Suppressor macrophage treated with lipopolysaccharide for 4 hours (primary cell): ENCODE measurements at places on chromosomes 13 and 19.
A peak's percentile ranks its signal among the peaks of the same experiment; 100 is the strongest.

GRCh38 chr19:55492362-55492944 is 4.2 kb downstream of the SSC5D start:
- no peak for DNase-seq

DNA sequence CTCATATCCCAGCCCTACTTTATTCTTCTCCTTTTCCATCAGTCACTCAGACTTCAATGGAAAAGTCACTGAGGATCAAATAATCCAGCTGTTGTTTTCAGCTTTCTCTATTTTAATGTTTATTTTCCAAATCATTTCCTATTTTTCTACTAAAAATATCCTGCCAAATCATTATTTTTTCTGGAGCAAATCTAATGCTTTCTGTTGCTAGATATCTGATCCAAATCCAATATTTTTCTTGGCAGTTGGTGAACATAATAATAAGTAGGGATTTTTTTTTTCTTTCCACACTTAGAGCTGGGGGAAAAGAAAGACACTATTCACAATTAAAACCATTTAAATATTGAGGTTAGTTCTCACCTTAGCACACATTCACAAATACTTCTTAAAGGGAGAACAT is 656.1 kb downstream of the DACH1 start:
- no peak for DNase-seq

GRCh38 chr13:83184150-83184475 is 698.2 kb downstream of the SLITRK1 start:
- no peak for DNase-seq

DNA sequence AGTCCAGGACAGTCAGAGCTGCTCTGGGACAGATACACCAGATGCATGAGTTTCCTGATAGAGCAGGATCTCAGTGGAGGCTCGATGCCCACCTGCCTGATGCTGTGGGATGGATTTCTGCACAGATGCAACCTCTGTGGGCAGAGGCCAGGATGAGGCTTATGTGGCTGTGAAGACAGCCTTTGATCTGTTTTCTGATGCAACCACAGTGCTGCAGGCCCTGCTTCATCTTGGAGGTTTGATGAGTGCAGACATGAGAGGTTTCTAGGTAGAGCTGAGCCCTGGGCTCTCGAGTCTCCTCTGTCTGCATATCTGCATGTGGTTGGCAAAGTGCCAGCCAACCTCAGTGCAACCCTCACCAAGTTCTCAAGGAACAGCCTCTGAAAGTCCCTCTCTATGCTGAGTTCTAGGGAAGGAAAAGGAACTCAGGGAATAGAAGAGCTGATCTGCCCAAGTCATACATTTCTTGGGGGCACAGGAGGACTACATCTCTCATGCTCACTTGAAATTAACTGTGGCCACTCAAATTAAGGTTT is 23.1 kb upstream of the TSHZ3 start:
- DNase-seq, result no peak

GRCh38 chr13:20177049-20177831 is 15.5 kb downstream of the GJB2 start:
- DNase-seq, result no peak

DNA sequence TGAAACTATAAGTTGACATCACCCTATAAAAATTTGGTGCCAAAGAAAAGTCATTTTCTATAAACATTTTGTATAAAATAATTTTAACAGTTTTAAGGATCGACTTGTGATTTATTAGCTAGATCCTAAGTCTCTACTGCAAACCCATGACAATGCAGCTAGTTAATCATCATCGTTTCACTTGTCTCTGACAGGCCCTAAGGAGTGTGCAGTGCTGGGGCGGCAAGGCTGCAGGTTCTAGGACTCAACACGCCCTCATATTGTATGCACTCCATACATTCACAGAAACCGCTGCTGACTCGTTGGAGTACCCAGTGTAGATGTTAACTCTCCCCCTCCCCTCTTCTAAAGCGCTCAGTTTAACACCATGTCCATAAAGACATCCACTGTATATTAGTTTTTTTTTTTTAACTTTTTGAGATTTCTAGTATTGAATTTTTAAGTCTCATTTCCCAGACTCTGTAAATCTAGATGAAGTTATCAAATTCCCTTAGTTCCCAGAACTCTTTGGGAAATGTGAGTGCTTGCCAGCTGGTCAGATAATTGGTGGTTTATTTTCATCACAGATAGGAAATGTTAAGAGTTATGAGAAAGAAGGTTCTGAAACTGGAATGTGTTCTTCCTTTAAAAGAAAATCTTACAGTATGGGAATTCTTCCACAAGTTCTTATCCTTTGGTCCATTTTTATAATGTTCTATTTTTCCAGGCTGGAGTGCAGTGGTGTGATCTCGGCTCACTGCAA is 162.8 kb upstream of the RNF113B start:
- no peak for DNase-seq

DNA sequence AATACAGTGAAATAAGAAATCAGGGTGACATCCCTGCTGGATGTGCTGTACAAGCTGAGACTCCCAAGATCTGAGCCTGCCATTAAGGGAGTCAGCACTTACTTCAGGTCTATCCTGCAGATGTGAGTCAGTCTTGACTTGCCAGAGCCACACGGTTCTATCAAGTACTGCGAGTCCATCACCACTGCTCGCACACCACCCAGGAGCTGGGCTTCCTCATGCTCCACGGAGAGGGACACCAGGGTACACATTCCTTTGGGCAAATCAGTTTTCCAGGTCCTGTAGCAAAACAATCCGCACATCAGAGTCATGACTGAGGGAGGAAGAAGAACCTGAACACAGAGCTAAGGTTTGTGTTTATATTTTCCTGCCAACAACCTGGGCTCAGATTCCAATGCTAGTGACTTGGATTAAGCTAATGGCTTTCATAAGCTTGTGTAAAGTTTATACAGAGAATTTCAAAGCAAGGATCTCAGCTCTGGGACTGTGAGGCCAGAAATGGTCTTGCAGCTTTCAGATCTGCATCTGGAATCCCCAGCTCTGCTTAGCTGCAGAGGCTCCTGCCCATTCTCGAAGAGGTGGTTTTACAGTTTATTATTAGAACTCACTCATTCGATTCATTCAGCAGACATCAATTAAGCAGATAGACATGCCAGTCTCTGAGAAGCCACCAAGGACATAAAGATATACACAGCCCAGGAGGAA is 90.6 kb downstream of the KL start:
- DNase-seq, result no peak

- DNase-seq, result no peak
Observed at GRCh38 chr19:19083413-19084178, 19.8 kb downstream of the SLC25A42 start.

- DNase-seq, result peak; percentile 65
Observed at GRCh38 chr13:32669030-32669646, 82.9 kb downstream of the PDS5B start.

DNA sequence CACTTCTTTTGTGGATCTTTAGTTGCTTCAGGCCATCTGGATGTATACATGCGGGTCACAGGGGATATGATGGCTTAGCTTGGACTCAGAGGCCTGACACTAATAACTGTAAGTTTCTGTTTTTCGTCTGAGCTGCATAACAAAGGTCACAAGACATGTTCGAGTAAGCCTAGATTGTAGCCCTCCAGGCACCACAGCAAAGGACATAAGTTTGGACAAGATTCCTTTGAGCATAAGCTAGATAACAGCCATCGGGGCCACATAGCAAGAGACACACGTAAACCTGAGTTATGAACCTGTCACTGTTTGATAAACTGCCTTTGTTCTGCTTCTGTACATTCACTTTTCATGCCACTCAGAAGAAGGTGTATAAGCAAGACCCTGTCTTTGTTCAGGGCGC is 14.6 kb downstream of the IGFL3 start:
- DNase-seq, result no peak

GRCh38 chr13:74090397-74090796 is 43.8 kb downstream of the KLF12 start:
- DNase-seq, result no peak

GRCh38 chr19:54480051-54480450 is 7.0 kb upstream of the CDC42EP5 start:
- DNase-seq, result peak; percentile 81

GRCh38 chr19:6718741-6719539 is 1.5 kb downstream of the C3 start:
- DNase-seq, result peak; percentile 23

- no peak for DNase-seq
Observed at GRCh38 chr13:113765564-113765910, 6.5 kb downstream of the TMEM255B start.

GRCh38 chr13:70353096-70353495 is 244.8 kb upstream of the KLHL1 start:
- DNase-seq, result no peak

- no peak for DNase-seq
Observed at GRCh38 chr19:27974082-27974513, 1238.9 kb downstream of the UQCRFS1 start.

DNA sequence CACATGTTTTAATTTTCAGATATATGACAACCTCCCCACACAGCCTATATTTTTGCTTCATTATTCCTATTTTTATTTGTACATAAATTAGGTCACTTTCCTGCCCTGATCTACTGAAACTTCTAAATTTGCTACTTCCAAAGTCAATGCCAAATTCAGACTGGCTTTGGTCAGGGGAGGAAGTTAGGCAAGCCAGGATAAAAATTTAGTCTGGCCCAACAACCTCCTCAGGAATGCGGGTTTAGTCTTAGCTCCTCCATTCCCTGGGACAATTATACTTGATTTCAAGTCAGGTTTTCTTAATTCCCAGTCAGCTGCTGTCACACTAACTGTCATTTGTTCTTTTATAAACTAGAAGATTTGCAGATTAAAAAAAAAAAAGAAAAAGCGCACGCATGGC is 84.3 kb downstream of the TM9SF2 start:
- no peak for DNase-seq

GRCh38 chr13:31846182-31846938 is 107.0 kb downstream of the RXFP2 start:
- peak; percentile 93 for DNase-seq

GRCh38 chr13:95588721-95589120 is 36.2 kb downstream of the CLDN10 start:
- DNase-seq, result no peak

GRCh38 chr13:67139551-67139950 is 90.6 kb downstream of the PCDH9 start:
- no peak for DNase-seq

- peak; percentile 89 for DNase-seq
Observed at GRCh38 chr19:52028027-52028779, at the start of gene ZNF614. Gene ZNF614 (minus strand): TSS chr19:52028379. CDS start chr19:52025745, 2,634 bp downstream.

DNA sequence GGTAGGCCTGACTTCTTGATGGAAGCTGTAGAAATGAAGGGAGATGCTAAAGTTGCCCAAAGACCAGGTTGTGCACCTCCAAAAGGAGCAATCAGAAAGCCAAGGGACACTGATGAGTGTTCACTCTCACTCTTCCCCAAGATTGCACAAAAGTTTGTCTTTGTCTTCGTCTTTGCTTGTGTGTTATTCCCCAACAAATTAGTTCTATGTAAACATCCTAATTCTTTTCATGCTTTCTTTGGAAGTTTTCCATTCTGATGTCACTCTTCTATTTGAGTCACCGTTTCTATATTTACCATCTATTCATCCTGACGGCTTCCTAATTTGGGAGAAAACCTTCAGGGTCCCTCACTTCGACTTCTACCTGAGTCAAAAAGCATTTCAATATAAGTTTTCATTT is 3.7 kb upstream of the TMEM272 start:
- no peak for DNase-seq

- DNase-seq, result no peak
Observed at GRCh38 chr19:18650021-18650390, 13.2 kb downstream of the KLHL26 start.

- no peak for DNase-seq
Observed at GRCh38 chr13:100434010-100434763, 154.4 kb downstream of the GGACT start.

- no peak for DNase-seq
Observed at GRCh38 chr13:27440408-27440807, 10.0 kb downstream of the MTIF3 start.

GRCh38 chr13:52665325-52665724 is 12.7 kb downstream of the SUGT1 start:
- DNase-seq, result peak; percentile 29

GRCh38 chr13:100675661-100676129 is 1.1 kb upstream of the TMTC4 start:
- no peak for DNase-seq

DNA sequence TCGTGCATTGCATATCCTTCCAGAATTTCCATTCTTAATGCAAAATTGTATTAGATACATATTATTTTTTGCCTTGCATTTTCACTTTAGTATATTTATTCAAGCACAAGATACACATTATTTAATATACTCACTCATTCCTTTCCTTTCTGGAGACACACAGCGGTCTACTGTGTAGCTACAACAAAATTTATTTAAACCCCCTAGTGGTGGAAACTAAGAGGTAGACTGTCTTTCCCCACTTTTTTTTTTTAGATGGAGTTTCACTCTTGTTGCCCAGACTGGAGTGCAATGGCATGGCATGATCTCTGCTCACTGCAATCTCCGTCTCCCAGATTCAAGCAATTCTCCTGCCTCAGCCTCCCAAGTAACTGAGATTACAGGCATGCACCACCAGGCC is 2040.3 kb upstream of the PCDH20 start:
- DNase-seq, result no peak

DNA sequence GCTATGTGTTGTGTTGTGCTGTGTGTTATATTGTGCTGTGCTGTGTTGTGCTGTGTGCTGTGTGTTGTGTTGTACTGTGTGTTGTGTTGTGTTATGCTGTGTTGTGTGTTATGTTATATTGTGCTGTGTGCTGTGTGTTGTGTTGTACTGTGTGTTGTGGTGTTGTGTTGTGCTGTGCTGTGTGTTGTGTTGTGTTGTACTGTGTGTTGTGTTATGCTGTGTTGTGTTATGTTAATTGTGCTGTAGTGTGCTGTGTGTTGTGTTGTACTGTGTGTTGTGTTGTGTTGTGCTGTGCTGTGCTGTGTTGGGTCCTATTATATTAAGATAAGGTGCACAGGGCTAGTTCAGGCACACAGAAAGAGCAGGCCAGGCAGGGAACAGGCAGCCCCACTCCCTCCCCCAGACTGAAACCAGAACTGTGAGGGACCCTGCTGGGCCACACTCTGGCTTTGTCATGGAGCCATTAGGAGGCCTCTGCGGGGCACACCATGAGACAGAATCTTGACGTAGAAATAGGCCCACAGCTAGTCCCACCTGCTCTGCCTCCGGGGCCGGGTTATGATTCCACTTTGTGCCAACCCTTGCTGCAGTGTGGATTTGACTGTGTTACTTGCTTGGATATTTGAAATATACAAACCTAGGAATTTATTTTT is 12.1 kb downstream of the SOX1 start:
- no peak for DNase-seq
